ENCODE measurements at places on chromosomes 5 and 9. TPM values are rescaled to one million over a fixed set of nuclear protein-coding genes. Genes with fewer than 3 reads are reported as not detected.

DNA sequence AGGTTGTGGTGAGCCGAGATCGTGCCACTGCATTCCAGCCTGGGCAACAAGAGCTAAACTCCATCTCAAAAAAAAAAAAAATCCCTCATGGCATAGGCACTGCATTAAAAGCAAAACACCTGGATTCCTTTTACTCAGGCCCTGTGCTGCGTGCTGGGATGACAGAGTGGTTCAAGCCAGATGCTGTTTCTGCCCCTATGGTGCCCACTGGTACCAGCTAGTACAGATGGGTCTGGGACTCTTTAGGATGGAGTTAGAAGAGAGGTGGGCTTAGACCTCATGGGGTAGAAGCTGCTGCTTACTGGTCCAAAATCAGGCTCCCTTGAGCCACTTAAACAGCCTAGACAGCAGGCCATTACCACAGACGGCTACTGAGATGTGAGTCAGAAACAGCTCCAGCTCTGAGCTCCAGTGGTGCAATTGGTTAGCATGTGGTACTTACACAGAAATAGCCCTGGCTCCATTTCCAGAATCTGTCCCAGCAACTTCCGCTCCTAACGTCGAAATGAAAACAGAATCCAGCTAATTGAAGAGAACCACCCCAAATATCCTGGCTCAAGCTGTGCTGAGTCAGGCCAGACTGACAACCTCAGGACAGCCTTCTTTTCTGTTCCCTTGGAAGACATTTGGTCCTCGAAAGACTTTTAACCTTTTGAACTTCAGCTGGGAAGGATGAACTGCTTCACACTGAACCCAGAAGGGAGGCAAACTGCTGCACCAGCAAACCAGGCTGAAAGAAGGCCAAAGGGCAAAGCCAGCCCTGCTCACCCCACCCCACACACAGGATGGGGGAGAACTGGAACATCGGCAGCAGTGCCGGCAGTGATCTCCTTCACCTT, 15.5 kb downstream of the C5orf15 start:
- peak; percentile 67 for DNase-seq

DNA sequence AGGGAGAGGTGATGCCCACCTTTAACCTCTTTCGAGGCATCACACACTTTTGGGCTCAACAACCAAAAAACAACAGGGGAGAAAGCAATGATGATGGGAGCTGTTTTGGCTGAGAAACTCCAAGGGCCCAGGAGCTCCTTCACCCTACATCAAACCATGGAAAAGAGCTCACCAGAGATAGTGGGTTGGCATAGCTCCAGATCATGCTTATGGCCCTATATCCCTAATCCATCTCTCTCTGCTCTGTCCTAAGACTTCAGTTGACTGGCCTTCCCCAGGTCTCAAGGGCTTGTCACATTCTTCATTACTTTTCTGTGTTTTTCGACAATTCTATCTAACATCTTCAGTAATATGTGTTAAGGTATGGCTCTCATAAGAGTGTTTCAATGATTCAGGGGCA, 5.7 kb upstream of the CTSL start:
- DNase-seq: no peak

DNA sequence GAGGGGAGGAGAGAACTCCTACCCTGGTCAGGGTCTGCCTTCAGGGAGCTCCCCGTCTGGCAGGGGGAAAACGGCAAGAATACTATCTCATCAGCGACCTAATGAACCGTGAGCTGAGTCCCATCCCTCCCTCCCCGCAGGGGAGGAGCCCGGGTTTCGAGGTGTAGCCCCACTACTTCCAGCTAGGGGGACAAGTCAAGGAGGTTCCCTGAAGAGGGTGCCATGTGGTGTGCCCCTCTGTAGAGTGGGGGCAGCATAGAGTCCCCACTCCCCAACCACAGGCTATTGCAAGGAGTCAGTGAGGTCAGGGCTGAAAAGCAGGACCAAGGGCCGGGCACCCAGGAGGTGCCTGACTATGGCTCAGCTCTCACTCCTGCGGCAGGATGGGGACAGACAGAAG, 50.9 kb upstream of the RXRA start:
- DNase-seq: no peak

DNA sequence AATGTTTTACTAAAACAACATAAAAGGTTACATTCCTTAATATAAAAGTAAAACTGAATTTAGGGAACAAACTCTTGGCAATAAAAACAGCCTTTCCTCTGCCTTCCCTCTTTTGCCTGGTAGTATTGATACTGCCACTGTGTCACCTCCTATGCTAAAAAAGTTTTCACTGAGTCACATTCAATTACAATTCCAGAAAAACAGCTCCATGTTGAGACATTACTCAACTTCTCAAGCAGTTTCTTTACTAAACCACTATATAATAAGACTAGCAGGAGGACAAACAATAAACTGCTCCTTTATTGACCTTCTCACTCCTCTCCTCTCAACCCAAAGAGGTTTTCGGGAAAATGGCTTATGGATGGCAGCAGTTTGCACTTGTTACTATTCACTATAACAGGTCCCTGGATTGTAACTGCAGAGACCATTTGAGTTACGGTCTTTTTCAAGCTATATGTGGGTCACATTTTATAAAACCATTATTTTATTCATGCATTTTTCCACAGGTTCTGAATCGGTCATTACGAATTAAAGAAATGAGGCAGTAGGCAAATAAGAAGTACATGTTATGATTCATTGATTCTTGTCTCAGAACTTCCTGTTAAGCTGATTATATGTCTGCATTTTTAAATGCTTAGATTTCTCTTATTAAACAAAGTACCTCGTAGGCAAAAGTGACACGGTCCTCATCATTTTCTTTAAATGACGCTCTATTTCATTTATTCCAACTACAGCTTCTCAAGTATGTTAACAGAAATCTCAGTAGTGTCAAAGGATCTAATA, 2.1 kb downstream of the ZDHHC21 start:
- DNase-seq: no peak

The WDR38 gene
- not detected for total RNA-seq

The FBXO10 gene
- total RNA-seq: 8.0 TPM

The NAIP gene
- 63.1 TPM for total RNA-seq

Data from sciatic nerve (tissue), 2 donors.